Fibroblast of the conjunctiva (primary cell): ENCODE measurements at places on chromosomes 3 and 15.
A peak's percentile ranks its signal among the peaks of the same experiment; 100 is the strongest.

DNA sequence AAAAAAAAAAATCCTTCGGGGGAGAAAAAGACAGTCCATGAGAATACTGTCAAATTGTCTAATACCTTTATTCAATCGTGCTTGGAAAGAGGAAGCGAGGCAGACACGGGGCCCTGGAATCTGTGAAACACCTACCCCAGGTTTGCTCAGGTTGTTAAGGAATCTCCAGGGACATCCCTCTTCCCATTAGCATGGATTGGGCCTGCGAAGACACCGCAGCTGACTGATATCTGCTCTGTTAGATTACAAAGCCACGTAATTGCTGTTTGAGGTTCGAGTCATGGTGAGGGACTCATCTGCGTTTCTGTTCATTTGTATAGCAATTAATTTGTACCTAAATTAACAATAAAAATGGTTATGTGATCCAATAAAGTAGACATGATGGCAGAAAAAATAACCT, 91.0 kb downstream of the BDH1 start:
- no peak for DNase-seq

GRCh38 chr15:42911058-42911592, 9.5 kb downstream of the TTBK2 start:
- no peak for DNase-seq

DNA sequence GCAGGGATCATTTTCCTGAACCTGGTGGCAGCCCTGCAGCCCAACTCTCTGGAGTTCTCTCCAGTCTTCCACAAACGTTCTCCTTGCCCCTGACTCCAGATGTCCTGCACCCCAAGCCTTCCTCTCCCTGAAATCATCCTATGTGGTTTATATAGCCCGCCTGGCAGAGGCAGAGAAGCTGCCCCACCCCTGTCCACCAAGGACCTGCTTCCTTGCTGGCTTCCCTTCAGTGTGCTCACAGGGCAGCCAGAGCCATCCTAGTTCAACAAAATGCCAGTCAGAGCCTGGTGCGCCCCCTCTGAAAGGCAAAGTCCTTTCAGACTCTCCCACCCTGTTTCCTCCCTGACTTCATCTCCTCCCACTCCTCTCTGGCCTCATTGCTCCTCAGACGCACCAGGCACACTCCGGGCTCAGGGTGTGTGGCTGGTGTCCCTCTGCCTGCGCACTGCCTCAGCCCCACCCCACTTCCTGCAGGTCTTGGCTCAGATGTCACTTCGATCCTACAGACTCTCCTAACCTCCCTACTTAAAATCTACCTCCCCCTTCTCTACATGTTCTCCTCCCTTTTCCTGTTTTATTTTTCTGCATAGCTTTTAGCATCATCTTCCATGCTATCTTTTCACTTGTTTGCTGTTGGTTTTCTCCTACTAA, 5.9 kb downstream of the KBTBD13 start:
- DNase-seq, result no peak

- DNase-seq, result no peak
These were observed 54.4 kb upstream of the LRRN1 start for GRCh38 chr3:3744826-3745225.

GRCh38 chr3:175965036-175965435, 1105.9 kb downstream of the NAALADL2 start:
- DNase-seq, result no peak

DNA sequence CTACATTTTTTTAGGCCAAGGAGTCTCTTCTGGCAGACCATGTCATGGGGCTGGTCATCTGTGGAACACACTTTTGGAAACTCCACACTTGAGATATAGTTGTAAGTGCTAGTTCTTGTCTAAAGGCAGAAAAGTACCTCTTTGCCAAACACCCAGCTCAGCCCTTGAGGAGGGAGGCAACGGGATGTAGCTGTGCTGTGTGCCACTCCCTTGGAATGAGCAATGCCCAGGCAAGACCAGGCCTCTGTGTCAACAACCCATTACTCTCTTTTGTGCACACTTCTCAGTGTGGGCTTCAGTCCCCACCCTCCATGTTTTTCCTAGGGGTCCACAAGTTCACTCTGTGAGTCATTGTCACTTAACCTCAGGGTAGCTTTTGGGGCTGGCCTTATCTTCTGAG, 528.3 kb upstream of the CFAP20DC start:
- no peak for DNase-seq

GRCh38 chr3:43290956-43291355, 4.6 kb downstream of the SNRK start:
- no peak for DNase-seq

DNA sequence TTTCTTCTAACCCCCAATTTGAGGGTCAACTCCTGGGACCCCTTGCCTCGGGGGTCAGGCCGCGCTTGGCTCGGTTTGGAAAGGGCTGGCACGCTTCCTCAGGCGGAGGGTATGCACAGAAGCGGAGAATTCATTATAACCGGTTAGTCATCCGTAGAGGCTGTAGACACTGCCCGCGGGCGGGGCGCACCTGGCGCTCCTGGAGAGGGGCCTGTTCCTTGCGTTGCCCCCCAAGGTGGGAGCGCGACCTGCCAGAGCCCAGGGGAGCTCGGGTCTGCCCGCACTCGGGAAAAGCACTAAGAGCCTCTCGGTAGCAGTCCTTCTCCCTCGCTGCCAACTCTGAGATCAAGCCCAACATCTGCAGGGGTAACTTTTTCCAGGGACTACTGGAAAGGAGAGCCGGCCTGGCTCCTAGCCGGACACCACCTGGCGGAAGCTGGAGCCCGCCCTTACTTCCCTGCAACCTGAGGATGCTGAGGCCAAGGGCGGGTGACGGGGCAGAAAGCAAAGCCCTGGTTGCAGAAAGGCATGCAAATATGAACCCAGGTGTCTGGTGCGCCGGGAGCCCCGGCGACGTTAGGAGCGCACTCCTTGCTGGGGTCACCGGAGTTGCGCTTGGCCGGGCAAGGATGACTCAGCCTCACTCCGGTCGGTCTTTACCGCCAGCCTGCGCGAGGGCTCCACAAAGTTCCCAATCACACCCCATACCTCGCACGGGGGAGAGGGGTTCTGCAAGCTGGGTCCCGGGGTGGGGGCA, 1.5 kb upstream of the CACNA2D3 start:
- no peak for DNase-seq

DNA sequence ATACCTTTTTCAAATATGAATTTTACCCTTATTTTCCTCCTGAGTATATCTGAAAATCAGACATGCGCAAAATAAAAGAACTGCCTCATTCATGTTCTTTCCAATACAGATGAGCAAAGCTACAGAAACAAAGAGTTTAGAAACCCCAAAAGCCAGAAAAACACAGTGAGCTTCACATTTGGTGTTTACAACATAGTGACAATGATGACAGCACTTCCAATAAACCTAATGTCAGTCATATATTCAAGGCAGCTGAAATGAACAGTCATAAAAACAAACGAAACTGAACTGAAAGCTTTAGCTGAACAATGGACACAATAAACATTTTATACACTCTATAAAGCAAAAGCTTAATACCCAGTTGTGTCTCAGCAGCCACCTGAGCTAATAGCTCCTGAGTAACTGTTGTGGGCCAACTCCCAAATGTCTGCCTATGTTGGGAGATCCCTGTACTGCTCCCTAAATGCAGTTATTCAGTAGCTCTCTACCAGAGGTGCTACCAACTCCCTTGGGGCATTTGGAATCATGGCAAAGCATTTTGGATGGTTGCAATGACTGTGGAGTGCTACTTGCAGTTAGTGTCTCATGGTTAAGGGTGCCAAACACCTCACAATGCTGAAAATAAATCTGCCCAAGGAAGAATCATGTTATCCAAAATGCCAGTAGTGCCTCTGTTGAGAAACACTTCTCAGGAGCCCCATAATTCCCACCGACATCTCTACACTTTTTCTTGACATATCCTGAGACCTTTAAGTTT, 131.5 kb downstream of the TGFBR2 start:
- DNase-seq, result no peak

DNA sequence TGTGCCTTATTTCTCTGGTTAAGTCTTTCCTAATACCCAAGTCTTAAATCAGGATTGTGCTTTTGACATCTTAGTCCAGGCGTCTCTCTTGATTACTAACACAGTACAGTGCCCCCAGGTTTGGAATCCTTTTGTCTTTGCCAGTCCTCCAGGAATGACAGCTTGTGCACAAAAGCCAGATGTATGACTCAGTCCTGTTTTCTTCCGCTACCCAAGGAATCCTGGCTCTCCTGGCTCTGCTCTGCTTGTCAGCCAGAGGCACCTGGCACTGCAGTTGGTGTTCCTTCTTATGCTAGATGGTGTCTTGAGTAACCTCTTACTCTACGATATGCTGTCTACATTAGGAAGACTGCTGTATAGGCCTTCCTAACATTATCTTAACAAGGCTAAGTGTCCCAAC, 728.2 kb upstream of the NECTIN3 start:
- no peak for DNase-seq

- DNase-seq, result no peak
These were observed 61.9 kb upstream of the SLC6A1 start for GRCh38 chr3:10930666-10931040.

DNA sequence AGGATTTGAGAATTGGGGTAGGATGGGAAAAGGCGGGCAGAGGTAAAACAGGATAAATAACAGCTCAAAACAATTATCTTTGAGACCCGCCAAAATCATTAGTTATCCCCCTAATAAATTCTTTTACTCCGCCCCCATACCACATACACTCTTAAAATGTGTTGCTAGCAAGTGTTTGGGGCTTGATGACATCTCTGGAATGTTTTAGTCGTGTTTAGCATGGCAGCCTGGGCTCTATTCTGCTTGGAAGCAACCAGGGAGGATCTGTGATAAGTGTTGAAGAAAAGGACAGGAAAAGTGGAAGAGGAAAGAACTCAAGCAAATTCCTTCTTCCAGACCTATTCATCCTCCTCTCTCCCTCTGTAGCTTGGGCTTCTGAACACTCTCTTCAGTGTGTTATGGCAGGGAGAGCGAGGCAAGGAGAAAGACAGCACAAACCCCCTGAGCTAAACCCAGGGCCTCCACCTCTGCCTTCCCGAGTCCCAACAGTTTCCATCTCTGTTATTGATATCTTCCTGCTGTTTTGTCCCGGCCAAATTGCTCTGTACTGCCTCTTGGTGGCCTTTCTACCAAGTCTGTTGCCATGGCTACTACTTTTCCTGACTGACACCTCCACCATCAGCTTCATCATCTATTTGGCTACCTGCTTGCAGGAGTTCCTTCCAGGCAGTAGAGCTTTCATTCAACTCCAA, 135.8 kb downstream of the RPL22L1 start:
- DNase-seq, result no peak

DNA sequence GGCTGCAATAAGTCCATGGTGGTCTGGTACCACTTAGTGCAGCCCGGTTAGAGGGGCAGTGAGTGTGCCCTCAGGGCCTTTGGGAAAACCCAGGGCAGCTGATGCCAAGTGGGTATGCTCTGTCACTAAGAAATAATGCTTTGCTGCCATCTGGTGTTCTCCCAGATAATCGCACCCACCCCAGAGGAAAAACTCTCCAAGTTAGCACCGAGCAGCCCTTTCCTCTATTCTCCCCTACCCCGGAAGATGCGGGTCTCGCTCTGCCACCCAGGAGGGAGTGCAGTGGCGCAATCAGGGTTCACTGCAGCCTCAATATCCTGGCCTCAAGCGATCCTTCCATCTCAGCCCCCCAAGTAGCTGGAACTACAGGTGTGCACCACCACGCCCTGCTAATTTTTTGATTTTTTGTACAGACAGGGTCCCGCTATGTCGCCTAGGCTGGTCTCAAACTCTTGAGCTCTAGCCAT, 21.3 kb upstream of the DAPK2 start:
- DNase-seq, result peak; percentile 49

- peak; percentile 41 for DNase-seq
These were observed 1.1 kb upstream of the EPHA6 start for GRCh38 chr3:96813134-96813819.

DNA sequence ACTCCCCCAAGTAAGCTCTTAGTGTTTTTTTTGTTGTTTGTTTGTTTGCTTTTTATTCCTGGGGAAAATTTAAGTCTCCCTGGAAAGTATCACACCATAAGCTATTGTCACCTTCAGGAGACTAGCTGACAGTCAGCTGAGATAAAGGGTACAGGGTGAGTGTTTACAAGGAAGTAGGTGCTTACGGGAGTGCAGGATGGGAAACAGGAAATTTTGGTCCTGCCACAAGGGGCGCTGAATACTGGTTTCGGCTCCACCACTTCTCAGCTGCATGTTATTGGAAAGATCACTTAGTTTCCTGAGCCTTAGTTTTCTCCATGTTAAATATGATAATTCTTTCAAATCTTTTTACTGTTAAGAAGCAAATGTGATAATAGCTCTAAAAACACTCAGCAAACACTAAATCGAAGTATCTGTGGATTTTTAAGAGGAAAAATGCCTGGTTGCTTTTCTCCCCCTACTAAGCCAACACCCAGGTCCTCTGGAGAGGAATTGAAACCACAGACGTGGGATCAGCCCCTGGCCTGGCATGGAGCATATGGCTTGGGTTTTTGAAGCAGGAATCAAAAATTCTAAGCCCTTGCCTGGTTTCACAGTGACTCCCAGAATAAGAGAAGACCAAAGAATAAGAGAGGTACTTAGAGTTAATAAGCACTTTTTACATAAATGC, 90.7 kb downstream of the SCN11A start:
- DNase-seq, result peak; percentile 18

DNA sequence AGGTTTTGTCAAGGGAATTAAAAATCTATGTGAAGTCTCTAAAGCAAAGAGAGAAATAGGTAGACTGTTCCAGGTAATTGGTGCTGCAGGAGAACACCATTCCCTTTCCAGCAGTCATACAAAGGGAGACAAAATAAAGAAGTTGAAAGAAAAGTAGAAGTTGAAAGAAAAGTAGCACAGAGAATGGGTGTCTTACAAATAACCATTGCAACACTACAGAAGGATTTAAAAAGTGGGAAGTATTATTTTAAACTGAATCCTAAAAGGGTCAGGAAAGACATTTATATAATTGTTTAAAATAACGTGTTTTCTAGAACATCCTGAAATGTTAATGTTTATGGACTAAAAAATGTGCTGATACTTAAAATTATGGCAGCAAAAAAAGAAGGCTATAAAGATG, 223.8 kb downstream of the RSRC1 start:
- DNase-seq, result no peak

- DNase-seq, result peak; percentile 70
These were observed 137.3 kb upstream of the UBE2E1 start for GRCh38 chr3:23668430-23668904.

GRCh38 chr3:66933233-66933632, 64.9 kb upstream of the KBTBD8 start:
- DNase-seq, result no peak

- DNase-seq, result no peak
These were observed 1.8 kb downstream of the MAP1A start for GRCh38 chr15:43519196-43519595.

DNA sequence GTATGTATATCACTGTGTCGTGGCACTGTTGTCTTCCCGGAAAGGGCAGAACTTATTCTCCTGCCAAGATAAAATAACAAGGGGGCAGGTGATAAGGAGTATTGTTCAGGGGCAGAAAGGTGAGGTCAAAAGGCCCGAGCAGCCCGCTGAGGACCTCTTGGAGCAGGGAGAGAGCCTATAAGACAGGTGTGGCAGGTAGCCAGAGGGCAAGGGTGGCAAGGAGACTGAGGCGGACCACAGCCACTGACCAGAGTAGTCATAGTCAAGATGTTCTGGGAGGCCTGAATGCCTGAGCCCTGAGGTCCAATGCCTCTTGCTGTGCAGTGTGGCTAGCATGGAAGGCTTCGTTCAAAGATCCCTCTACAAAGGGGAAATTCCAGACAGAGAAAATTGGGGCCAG, 172.3 kb upstream of the CHRNA7 start:
- no peak for DNase-seq

GRCh38 chr3:63918321-63918720, 6.1 kb upstream of the SCAANT1 start:
- DNase-seq, result no peak

- DNase-seq, result no peak
These were observed 1.3 kb downstream of the ELL3 start for GRCh38 chr15:43775411-43775965.

- DNase-seq, result no peak
These were observed 36.7 kb downstream of the TM2D3 start for GRCh38 chr15:101615414-101615985.

- no peak for DNase-seq
These were observed 215.3 kb downstream of the LRTM1 start for GRCh38 chr3:54712539-54712938.
